ENCODE measurements at places on chromosomes 3 and 15.

DNA sequence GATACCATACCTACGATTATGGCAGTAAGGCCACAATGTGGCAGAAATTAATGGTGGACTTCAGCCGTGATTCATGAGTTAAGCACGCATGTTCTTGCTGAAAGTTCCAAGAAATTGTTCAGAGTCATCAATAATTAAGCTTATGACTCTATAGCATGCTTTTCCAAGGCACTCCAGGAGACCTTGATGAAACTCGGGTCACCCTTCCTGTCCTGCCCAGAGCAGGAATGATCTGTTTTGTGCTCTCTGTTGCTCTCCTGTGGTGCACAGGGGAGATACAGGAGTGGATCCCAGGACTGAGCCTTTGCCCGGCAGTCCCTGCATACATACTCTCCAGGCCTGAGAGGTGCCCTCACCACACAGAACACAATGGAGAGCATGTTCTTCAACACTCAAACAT, 141.6 kb upstream of the SLC2A2 start:
- peak; percentile 61 for DNase-seq

DNA sequence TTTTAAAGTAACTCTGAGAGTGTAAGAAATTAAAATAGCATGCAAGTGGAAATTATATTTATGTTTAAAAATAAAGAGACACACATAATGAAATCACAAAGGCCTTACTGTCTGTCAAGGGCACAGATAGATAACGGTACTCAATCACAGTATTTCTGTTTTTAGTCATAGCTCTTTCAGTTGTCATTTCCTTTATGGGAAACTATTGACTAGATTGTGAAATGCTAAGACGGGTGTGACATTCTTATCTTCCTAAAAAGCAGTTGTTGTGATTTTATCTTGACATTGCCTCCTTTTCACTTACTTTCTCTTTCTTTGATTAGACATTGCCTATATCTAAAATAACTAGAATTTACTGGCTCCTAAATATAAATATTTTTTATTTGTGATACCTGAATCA, 100.1 kb upstream of the PLSCR5 start:
- DNase-seq, result no peak

- DNase-seq, result peak; percentile 69
These were observed 21.5 kb downstream of the SSUH2 start for GRCh38 chr3:8622873-8623691.

GRCh38 chr3:127608362-127608718, 10.1 kb downstream of the MCM2 start:
- DNase-seq, result no peak

DNA sequence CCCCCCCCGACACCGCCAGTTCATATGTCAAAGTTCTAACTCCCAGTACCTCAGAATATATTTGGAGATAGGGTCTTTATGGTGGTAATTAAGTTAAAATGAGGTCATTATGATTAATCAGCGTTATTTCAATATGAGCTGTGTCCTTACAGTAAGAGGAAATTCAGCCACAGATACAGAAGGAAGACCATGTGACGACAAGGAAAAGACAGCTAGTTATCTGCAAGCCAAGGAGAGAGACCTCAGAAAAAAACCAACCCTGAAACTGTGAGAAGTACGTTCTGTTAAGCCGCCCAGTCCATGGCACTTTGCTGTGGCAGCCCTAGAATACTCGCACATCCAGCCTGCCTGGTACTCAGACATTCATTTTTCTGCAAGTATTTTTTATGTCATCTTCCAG, 62.3 kb upstream of the ARL8B start:
- no peak for DNase-seq

GRCh38 chr3:159882790-159883779, 105.5 kb upstream of the IL12A start:
- no peak for DNase-seq

DNA sequence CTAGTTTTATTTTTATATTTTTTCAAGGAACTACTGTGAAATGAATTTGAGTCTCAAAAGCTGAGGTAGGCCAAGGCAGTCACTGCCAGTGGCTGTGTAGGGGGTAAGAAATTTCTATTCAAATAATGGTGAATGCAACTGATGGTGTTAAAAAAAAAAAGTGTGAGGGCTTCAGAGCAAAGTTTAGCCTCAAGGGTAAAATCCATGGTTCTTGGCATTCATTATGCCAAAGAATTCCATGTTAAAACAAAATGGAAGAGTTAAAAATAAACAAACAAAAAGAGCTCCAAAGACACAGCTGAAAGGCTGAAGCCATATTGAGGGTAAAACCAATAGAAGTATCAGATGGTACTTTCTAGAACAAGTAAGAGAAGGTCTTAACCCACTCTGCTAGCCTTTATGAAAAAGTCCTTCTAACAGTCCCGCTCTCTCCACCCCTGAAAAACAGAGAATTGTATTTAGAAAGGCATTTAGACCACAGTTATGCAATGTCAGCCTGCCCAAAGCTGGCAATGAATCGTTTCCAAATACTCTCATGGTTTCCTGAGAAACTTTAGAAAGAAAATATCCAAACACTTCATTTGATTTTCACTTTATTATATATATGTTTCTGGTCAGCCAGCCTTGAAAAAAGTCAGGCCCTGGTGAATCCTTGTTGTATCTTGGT, 158.4 kb upstream of the GMNC start:
- DNase-seq, result no peak

DNA sequence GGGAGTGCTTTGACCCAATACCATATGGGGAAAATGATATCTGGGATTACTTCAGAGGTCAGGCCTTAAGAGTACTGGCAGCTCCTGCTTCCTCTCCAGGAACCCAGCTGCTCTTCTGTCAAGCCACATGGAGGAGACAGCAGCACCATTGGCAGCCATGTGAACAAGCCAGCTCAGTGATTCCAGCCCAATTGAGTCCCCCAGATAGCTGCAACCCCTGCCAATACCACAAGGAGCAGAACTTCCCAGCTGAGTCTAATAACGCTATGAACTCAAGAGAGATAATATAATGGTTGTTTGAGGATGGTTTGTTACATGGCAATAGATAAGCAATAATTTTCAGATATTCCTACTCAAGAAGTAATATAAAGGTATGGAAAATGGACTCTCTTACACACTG, 126.8 kb upstream of the CPNE4 start:
- no peak for DNase-seq

DNA sequence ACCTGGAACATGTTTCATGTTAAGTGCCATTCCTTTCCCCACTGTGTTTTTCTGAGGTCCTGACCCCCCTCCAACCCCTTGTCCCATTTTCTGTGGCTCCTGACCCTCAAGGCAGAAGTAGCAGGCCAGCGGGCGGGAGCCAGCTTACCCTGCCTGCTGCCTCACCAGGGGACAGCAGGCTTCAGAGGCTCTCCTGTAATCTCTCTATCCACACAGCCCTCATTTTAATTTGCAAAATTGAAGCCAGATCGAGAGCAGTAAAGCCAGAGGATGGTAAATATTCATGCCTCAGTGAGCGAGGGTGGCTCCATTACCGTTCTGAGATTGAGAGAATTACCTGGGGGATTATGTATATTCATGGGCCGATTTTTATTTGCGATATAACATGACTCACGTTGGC, 147.6 kb downstream of the DNAJB8 start:
- DNase-seq, result no peak

DNA sequence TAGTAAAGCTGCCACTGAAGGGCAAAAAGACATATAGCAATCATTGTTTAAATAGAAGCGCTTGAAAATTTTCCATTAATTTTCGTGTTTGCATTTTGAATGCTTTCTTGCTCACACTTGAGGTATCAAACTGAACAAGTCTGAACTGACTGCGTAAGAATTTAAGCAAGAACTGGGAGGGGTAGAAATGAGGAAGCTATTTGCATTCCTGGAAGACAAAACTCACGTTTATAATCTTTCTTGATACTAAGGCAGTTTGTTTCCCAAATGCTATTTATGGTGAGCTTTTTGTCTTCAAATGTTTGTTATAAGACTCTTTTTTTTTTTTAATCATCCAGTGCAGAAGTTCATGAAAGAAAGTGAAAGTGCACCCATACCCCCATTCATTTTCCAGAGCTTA, 499.8 kb upstream of the TPRG1 start:
- no peak for DNase-seq

- DNase-seq, result no peak
These were observed 100.9 kb upstream of the ROBO2 start for GRCh38 chr3:76938962-76939361.

- DNase-seq, result no peak
These were observed 33.6 kb downstream of the ZDHHC19 start for GRCh38 chr3:196177567-196177966.

DNA sequence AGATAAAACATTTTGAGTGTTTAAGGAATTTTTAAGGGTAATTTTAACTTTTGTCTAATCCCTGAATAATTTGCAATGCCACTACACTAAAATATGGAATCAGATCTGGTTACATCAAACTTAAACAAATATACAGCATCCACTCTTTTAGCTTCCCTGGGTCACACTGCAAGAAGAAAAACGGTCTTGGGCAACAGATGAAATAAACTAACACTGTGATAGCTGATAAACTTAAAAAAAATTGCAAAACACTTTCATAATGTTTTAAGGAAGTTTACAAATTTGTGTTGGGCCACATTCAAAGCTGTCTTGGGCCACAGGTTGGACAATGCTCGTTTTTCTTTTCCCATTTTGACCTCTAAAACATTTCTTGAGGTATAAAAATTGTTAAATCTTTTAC, 34.3 kb downstream of the CCDC66 start:
- no peak for DNase-seq

DNA sequence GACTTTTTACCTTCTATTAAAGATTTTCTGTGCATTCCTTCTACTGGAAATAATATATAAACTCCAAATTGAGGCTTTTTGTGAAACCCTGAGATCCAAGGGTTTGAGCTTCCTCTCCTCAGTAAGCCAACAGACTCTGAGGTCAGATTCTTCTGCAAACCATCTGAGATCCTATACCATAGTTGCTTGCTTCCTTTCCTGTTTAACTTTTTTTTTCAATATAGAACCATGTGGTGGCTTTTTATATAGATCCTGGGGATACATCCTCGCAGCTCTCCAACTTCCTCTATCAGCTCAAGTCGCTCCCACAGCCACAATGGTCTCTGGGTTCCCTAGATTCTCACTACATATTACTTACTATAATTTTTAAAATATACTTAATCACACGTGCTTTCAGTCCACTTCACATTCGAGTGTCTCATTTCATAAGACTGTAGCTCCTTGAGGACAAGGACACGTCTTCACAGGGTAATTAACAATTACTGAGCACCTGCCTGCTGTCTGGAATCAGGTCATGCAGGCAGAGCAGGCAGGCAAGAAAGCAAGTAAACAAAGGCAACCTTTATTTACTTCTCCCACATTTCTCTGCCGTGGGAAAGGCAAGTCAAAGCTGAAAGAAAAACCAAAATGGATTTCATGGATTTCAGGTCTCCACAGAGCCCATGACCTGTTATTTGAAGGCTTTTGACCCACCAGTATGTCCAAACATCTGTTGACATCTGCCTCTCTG, 941.5 kb downstream of the FHIT start:
- no peak for DNase-seq

DNA sequence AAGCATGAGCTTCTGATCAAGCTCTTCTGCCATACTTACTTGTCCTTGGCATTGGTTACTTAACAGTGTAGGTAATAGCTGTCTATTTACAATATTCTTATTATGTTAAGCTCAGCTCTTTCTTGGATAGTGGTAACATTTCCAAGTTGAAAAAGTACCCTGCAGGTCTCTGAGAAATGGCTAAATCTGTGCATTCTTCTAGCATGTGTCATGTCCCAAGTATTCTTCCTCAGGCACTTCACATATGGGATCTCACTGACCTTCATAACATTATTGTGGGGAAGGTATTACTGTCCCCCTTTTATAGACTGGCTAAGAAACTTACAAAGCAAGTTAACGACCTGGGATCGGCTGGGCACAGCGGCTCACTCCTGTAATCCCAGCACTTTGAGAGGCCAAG, 236.1 kb downstream of the RORA start:
- DNase-seq, result no peak

DNA sequence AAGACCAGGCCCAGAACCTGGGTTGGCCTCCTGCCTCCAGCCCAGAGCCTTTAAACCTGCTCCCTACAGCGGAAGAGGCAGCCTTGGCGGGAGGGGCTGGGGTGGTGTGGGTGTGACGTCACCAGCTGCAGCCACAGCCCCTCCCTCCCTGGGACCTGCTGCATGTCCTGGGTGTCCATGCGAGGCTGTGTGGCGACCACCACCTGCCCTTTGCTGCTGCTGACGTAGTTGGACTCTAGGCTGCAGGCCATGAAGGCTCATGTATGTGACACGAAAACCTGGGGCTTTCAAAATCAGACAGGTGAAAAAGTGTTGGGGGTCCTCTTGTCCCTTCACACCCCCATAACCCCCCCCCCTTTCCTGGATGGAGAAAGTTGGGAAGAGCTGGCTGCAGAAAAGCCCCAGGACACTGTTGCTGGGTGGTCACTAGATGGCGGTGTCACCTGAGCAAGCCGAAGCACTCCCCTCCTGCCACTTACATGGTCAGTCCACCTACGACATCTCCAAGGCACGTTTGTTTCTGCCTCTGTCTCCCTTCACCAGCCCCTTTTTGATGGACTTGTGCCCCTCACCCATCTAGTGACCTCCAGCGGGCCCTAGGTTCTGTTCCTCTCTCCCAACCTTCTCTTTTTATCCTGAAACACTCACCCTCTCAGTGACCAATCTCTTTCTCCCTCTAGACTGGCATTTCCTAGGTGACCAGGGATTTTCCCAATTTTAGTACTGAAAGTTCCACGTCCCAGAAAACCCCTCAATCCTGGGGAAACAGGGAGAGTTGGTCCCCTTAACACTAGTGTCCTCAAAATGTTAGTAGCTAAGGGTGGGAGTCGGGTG, 35.2 kb downstream of the SLC6A20 start:
- peak; percentile 40 for DNase-seq

DNA sequence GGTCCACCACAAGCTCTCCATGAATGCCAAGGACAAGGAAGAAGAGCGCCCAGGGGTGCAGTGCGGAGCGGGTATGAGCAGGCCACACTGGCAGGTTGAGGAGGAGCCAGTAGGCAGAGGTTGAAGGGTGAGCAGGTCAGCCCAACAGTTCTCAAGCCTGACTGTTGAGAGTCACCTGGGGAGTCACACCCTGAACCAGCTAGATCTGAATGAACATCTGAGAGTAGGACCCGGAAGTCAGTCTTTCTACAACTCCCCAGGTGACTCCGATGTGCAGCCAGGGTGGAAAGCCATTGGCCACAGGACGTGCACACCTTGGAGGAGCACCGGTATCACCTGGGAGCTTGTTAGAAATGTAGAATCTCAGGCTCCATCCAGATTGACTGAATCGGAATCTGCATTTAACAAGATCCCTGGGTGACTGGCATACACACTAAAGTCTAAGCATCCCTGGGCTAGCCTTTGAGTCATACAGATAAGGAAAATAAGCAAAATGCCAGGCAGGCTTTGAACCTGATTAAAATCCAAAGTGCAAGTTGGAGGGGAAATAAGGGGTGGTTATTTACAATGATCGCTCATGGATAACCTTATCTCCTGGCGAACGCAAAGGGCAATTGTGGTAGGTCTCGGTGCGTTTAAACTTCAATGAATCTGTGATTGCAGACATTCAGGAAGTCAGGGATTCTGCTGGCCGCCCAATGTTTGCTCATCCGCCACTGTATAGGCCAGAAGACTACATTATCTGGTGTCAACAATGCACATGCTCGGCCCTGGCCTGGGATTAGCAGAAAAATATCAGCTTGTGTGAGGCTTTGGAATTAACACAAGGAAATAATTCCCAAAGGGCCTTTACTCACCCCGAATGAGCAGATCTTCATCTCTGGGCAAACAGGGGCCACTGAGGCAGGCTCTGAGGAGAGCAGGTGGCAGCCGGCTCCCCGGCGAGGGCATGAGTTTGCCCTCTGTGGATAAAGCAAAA, 11.7 kb upstream of the LYZL4 start:
- DNase-seq, result peak; percentile 16

Measured in mucosa of gallbladder (tissue), 1 donor.